Naive thymus-derived CD8-positive, alpha-beta T cell (primary cell): ENCODE measurements at places on chromosomes 2 and 18. TPM values are rescaled to one million over a fixed set of nuclear protein-coding genes. Genes with fewer than 3 reads are reported as not detected.

DNA sequence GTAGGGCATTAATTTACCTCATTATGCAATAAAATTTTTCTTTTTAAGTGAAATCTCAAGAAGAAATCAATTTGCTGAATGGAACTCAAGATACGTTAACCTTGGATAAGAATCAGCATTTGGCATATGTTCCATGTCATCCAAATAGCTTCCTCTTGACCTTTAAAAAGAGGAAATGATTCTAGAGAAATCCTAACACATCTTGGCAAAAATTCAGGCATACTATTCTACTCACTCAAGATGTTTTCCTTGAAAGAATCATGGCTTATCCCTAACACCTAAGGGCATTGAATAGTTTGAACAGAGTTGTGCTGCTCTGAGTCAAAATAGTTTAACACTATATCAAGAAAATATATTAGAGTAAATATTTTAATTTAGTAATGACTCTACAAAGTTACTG lies 678.0 kb downstream of the EPHA4 start:
- DNase-seq = no peak

DNA sequence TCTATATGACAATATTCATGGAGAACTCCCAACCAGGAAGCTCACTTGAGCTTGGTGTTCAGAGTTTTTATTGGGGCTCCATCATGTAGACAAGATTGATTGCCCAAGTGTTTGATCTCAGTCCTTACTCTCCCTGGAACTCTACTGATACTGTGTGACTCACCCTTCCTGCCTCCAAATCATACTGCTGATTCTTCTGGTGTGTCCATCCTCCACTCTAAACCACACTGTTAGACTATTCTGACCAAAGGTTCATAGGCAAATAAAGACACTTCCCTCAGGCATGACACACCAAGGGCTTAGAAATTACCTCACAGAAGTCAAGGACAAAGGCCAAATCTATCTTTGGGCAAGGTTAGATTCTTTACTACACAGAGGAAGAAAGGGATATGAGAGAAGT lies 107.9 kb upstream of the CDH20 start:
- DNase-seq = no peak

- no peak for DNase-seq
Observed at GRCh38 chr2:237057893-237058300, 27.8 kb upstream of the COPS8 start.

DNA sequence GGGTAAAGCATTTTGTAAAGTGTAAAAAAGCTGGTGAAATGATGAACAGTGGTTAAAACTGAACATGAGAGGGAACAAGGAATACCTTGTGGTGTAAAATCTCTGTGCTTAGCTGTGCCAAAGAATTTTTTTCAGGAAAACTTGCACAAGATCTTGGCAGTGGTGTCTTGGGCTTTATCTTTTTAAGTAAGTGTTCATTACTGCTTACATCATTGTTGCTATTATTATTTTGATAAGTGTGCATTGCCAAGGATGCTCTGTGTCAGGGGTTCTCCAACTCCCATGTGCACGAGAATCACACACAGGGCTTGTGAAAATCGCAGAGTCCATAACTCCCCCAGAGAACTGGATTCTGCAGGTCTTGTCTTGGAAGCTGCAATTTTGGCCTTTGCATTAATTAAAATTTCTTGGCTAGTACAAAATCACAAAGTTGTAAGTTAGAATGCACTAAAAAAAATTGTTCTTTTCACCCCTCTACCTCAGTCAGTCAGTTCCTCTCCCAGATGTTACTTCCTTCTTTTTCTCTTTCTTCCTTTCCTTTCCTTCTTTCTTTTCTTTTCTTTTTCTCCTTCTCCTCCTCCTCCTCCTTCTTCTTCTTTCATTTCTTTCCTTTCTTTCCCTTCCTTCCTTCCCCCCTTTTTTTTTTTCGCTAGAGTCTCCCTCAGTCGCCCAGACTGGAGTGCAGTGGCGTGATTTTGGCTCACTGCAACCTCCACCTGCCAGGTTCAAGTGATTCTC lies 37.8 kb downstream of the GATA6 start:
- DNase-seq = no peak

DNA sequence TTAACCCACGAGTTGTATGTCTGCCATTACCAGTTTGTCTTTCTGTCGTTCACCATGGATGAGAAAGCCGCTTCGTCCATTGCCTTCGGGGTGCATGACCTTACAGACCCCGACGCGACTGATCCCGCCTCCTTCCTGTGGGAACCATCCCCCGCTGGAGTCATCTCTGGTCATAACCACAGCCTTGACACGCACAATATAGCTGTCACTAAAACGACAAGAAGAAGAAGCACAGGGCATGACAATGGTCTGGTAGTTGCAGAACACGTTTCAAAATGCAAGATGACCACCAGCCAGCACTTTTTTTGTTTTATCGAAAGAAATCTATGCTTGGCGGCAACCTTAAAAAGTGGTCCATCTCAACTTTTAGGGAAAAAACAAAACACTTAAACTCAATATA lies 87.7 kb downstream of the SPRED2 start:
- no peak for DNase-seq

- no peak for DNase-seq
Observed at GRCh38 chr2:45874344-45874743, 222.9 kb downstream of the PRKCE start.

GRCh38 chr2:53515435-53516332 lies 251.9 kb upstream of the CHAC2 start:
- no peak for DNase-seq

Gene TPO
- not detected for polyA plus RNA-seq

Gene TEX44
- not detected for polyA plus RNA-seq

Gene DDX18
- 41.4 TPM for polyA plus RNA-seq
